ENCODE measurements at places on chromosomes 4 and X.

DNA sequence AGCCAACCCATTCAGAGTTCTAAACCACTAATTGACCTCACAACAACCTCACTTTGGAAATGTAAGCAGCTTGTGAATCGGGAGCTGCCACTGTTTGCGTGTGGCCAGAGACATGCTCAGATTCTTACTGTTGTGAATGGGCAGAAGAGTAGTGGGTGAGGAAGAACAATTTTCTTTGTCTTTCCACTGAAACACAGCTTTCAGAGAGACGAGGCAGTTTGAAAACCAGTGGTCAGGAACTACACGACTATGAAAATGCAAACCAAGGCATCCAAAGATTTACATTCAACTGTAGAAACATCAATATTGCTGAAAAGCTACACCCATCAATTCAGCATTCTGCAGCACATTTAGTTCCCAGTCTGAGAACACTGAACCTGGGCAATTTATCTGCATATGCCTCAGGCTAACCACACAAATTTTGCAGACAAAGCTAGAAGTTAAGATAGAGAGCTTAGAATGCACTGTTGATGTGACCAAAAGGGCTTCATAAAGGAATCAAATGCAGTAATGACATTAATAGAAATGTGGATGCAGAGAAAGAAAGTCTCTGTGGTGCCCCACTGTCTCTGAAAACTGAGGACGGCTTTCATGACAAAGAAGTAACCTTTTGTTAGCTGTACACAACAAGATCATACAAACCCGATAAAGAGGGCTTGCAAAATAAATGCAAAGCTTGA, 134.3 kb downstream of the APBB2 start:
- no peak for DNase-seq

DNA sequence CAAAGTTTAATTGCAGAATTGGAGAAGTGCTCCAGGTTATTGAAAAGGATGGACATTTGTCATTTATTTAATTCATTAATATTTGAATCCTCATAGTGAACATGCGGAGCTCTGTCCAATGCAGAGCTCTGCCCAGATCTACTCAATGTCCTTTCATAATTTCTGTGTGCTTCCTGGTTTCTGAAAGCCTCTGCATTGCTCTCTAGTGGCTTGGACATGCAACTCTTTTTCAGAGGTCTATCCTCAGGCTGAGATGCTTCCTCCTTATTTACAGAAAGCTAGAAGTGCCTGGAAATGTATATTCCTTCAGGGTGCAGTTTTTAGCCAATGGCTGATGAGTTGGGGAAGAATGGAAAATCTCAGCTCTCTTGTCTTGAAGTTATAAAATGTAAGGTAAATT, 786.1 kb upstream of the AADAT start:
- no peak for DNase-seq

DNA sequence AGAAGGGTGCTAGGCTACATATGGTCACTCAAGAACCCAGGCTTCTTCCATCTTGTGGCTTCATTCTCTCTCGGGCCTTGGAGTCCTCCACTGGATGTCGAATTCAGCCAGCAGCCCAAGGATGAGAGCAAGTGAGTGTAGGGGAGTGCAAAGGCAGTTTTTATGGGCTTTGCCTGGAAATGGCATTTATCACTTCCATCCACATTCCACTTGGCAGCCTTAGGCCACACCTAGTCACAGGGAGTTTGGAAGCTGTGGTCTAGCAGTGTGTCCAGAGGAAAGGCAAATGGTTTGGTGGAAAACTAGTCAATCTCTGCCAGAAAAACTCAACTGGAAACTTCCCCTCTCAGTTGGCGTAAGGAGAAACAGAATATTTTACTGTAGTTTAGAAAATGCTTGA, 59.0 kb downstream of the NHS start:
- no peak for DNase-seq

- peak; percentile 8 for DNase-seq
These were observed 49.2 kb upstream of the PRSS48 start for GRCh38 chr4:151227731-151228130.

DNA sequence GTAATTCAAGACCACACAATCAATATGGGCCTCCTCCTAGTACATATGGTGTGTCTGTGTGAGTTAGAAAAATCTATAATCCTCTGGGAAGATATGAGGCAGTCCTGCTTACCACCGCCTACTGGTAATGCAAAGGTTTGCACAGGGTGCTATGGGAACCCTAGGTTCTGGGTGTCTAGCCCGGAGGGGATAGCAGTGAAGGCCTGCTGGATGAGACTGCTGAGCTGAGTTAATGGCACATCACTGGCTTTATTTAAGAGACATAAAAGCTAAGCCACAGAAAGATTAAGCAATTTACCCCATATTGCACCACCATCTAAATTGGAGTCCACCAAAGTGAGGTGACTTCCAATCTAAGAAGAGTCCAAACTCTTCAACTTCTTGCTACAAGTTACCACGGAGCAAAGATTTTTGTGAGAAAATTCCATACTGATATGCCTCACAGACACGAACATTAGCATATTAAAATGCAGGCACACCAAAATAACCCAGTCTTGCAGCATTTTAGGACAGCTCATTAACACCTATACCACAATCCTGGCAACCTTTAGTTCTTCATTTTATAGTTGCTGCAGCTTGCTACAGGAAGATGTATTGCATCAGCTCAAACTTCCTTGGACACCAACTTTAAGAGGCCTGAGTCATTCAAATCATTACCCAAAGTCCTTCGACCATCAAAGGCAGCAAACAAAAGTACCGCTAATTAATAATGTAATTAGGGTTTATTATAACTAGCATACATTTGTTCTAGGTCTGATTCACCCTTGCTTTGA, 13.7 kb downstream of the DGKK start:
- DNase-seq: no peak

DNA sequence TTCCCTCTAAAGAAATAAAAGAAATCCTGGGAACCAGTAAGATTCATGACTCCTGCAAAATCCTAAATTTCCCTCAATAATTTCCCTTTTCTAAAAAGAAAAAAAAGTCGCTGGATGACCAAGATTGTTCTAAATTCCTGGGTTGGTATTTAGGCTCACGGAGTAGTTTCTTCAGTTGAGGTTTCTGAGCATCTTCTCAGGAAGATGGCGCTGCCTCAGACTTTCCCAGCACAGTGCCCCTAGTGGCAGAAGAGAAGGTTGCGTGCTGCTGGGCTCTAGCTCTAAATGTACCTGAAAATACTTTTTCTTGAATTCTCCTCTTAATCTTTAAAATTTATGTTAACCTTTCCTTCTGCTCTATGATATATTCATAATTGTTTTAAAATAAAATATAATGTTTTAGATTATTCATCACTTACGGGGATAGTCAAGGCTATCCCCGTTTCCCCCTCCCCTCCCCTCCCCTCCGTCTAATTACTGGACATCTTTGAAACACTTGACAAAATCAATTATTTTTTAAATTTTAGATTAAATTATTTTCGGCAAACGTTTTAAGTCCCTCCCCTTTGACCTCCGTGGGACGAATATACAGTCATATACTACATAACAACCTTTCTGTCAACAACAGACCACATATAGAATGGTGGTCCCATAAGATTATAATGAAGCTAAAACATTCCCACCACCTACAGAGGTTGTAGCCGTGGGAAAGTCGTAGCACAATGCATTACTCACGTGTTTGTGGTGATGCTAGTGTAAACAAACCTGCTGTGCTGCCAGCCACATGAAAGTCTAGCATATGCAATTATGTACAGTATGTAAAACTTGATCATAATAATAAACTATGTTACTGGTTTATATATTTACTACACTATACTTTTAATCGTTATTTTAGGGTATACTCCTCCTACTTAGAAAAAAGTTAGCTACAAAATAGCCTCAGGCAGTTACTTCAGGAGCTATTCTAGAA, 41.0 kb upstream of the GATB start:
- no peak for DNase-seq

GRCh38 chrX:48076343-48076742, 4.9 kb upstream of the ZNF630 start:
- DNase-seq: no peak

- DNase-seq: no peak
These were observed 63.3 kb upstream of the RELL1 start for GRCh38 chr4:37749398-37749988.

DNA sequence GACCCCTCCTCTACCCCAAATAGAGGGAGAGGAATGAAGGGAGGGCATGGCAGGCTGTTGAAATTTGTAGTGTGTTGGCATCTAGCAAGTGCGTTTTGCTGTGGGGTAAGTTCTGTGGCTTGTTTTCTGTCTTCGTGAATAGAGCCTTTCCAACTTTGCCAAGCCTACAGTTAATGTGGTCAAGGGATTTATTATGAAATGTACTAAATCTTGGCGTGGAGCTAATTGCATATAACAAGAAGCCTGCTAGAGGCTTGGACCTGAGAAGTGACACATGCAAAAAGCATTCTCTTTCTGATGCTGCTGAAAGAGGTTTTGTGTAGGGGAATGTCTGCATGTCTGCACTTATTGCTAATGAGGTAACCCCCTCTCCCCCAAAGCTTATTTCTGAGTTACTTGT, 132.2 kb downstream of the BMPR1B start:
- DNase-seq: no peak

DNA sequence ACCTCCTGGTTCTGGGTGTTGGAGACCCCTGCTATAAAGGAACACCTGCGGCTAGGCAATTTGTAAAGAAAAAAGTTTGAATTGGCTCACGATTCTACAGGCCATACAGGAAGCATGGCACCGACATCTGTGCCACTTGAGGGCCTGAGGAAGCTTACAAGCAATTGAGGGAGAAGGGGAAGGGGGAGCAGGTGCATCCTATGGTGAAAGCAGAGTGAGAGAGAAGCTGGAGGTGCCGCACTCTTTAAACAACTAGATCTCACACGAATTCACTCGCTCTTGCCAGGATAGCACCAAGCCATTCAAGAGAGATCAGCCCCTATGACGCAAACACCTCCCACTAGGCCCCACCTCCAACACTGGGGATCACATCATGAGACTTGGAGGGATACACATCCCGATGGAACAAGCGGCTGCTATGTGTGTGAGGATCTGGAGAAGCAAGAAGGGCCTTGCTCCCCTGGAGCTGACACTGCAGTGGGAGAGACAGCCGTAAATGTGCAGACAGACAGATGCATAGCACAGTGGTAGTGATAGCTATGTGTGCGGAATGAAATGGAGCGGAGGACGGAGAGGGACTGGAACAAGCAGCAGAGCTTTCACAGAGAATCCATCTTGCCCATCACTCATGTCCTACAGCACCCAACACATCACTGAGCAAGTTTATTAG, 60.7 kb upstream of the HELT start:
- DNase-seq: no peak

DNA sequence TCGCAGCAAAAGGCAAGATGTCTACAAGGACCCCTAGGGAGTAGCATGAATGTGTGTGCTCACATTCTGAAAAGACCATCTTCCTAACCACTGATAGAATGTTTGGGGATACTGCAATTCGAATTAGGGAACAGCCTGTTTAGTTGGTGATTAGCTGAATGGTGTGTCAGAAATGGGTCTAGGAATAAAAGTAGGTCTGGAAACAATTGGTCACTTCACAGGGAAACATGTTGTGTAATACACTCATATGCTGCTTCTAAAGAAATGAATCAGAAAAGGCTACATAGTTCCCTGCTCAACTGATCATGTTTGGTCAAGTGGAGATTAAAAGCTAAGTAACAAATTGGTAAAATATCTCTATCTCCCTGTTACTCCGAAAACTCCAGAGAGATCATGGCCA, 2362.4 kb upstream of the TENM3 start:
- no peak for DNase-seq

- no peak for DNase-seq
These were observed 19.8 kb upstream of the PHKA2 start for GRCh38 chrX:19003756-19004155.

GRCh38 chr4:184282251-184282713, 64.6 kb upstream of the ENPP6 start:
- DNase-seq: no peak

GRCh38 chrX:41718481-41719235, 5.3 kb upstream of the GPR82 start:
- no peak for DNase-seq

GRCh38 chr4:79907001-79907400, 166.0 kb downstream of the ANTXR2 start:
- no peak for DNase-seq

GRCh38 chrX:112587194-112587593, 92.5 kb downstream of the LHFPL1 start:
- DNase-seq: no peak

DNA sequence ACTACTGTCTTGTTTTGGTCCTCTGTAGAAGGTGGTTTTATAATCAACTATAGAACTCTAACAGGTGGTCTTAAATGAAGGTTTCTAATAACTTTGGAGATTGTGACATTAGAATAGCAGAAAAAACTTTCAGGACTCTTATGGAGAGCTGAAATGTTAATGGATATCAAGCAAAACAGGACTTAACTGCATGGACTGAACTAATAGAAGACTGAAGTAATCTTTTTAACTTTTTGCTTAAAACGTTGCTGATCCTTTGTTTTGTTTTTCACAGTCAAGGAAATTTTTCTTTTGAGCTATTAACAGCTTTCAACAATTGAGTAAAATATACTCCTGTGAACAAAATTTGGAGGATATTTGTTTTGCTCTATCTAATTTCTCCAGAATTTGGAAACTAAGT, 17.2 kb downstream of the NXT2 start:
- no peak for DNase-seq

GRCh38 chrX:130877892-130878341, 25.1 kb downstream of the ENOX2 start:
- DNase-seq: no peak

DNA sequence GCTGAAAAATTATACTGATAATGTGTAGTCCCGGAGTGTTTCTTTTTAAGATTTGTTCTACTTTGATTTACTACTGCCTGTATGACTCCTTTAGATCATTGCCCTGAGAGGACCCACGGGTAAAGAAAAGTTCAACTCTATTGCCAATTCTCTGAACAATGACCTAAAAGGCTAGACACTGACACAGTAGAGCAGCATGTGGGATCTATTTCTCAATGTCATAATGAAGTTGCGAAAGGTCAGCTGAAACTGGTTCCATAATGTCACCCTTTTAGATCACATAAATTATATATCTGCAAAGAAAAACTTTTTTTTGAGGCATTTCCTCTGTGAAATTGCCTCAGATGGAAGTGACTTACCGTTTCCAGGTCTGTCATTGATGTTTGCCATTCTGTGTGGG, 67.4 kb downstream of the GLRB start:
- DNase-seq: no peak

DNA sequence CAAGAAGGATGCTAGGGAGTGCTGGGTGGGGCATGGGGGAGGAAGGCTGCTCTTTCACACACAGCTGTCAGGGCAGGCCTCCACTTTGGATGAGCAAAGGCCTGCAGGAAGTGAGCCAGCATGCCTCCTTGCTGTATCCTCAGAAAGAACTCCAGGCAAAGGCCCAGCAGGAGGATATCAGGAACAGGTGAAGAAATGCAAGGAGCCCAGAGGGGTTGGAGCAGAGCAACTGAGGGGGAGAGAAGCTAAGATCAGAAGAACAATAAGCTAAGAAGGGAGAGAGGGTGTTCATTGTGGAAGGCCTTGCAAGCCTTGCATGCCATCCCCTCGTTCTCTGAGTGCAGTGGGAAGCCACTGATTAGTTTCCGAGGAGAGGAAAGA, 115.1 kb downstream of the CAMK2D start:
- DNase-seq: no peak

- no peak for DNase-seq
These were observed 1.8 kb upstream of the TCEANC start for GRCh38 chrX:13651150-13651549.

GRCh38 chr4:173827707-173828106, 297.7 kb upstream of the HAND2 start:
- DNase-seq: no peak

GRCh38 chrX:41684138-41684537, 4.6 kb upstream of the GPR34 start:
- DNase-seq: no peak

Data from H54 (cell line).